OCI-LY7 (cell line): ENCODE measurements at places on chromosomes 6 and 20. TPM values are rescaled to one million over a fixed set of nuclear protein-coding genes. Genes with fewer than 3 reads are reported as not detected.

The EPHA7 gene
- not detected in 2 replicates for total RNA-seq

The FABP7 gene
- total RNA-seq, result not detected in 2 replicates

The LSM14B gene
- 53.7 and 54.4 TPM in 2 replicates for total RNA-seq

GRCh38 chr6:61210549-61210948, 1075.5 kb downstream of the KHDRBS2 start:
- DNase-seq, result peak; percentile 31

DNA sequence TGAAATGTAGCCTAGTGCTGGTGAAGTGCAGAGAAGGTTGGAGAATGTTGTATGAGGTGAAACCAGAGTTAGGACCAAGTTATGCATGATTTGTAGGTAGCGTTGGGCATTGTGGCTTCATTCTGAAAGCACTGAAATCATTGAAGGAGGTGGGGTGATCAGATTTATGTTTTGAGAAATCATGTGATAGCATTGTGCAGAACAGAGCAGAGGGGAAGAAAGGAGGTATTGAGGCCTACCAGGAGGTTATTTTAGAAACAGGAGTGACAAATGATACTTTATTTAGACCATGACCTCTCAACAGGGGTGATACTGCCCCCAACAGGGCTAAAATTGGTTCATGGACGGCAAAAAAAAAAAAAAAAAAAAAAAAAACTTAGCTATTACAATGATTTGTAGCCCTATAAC, 15.6 kb upstream of the HMGN3 start:
- peak; percentile 33 for DNase-seq

GRCh38 chr6:155264693-155265320, 994 bp downstream of the CLDN20 start:
- no peak for DNase-seq
